ENCODE measurements at places on chromosomes 1 and 21.
A peak's percentile ranks its signal among the peaks of the same experiment; 100 is the strongest.

DNA sequence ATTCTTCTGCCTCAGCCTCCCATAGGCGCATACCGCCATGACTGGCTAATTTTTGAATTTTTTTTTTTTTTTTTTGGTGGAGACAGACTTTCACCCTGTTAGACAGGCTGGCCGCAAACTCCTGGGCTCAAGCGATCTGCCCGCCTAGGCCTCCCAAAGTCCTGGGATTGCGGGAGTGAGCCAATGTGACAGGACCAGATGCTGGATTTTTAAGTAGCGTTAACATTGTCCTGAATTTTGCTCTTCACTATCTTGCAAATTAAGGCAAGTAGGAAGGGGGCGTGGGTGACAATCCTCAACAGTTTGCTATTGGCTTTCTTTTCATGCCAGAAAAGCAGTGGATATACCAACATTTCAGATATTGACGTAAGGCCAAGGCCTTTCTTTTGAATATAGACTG, 49.7 kb upstream of the TSNAX start:
- DNase-seq, result no peak

- DNase-seq, result no peak
Measured at GRCh38 chr1:56409112-56409691, 170.2 kb downstream of the PLPP3 start.

- no peak for DNase-seq
Measured at GRCh38 chr1:177953549-177953948, 16.3 kb downstream of the SEC16B start.

DNA sequence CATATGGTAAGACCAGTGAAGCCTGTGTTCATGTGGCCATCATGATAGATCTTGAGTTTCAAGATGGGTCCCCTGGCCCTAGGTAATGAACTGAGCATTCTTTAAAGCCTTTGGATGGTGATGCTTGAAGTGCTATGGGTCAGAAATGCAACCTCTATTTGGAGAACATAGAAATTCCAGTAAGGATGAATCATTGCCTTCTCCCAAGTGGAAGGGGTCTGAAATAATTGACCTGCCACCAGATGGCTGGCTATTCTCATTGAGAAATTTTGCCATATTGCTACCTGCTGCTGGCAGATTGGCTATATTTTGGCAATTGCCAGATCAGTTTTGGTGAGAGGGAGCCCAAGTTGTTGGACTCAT, 739 bp upstream of the IFI6 start:
- DNase-seq, result peak; percentile 53

DNA sequence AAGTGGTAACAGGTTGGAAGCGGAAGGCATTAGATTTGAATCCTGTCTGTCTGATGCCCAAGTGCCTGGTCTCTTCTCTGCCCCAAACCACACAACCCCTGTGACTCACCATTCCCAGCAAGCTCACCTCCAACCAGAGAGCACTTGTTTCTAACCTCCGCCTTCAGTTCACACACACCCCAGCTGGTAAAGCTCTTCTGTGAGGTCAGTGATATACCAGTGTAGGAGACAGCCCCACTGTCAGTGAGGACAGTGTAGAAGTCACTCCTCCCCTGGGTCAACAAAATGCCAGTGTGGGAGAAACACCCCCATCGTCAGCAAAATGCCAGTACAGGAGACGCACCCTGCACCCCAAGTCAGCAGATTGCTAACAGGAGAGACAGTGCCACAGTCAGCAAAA, 2.6 kb downstream of the RIMS3 start:
- DNase-seq, result no peak

DNA sequence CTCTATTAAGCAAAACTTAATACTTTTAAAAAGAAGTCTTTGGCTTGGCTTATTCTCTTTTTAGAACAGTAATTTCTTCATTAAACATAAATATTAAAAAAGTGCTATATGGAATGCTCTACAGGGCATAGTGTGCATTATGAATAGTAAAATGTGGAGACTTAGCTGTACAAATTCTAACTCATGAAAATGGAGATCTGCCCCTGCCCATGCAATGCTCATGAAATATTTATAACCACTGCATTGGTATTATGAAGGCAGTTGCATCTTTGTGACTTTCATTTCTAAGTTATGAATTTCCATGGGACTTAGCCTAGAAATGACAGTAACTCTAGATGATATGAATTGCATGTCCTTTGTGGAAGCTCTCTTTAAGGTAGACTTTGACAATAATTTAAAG, 586.0 kb downstream of the PTBP2 start:
- DNase-seq, result no peak

DNA sequence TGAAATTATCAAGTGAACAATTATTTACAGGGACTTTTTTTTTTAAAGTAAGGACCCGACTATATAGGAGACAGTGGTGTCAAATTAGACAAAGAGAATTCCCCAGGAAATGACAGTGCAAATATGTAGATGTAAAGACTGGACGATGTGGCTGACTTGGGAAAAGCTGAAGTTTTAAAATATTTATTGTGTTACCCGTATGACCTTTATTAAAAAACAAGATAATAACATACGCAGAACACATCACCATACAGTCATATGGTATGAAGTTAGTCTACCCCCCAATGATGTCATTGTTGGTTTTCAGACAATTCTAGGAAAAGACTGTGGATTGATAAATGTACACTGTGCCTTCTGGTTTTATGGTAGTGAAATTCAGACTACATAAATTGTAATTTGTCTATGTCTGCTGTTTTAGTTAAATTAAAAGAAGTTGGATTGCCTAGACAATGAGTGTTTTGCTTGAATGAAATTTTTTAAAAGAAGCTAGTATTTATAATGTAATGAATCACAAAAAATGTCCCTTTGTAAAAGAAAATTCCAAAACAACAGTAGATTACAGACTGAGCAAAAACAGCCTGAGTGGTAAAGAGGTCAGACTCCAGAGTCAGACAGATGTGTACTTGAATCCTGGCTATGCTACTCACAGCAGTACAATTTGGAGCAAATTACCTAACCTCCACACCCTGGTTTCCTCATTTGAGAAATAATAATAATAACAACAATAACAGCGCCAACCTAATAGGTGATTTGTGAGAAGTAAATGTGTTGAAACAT, 15.5 kb upstream of the PDC start:
- peak; percentile 83 for DNase-seq

GRCh38 chr1:8352471-8352845, 34.5 kb downstream of the SLC45A1 start:
- no peak for DNase-seq

GRCh38 chr1:17569200-17570139, 30.0 kb downstream of the ARHGEF10L start:
- DNase-seq, result peak; percentile 95

All from cardiac fibroblast (primary cell).